ENCODE measurements at places on chromosomes 16 and 17. TPM values are rescaled to one million over a fixed set of nuclear protein-coding genes. Genes with fewer than 3 reads are reported as not detected.
A peak's percentile ranks its signal among the peaks of the same experiment; 100 is the strongest.

CDH3 gene
- 4.9 TPM for total RNA-seq

- H3K4me3 ChIP-seq, result no peak overlapping the region
- no peaks in the 10 kb centered on the region for H3K36me3 ChIP-seq
- no peaks in the 10 kb centered on the region for H3K27me3 ChIP-seq
- no peak for DNase-seq
Measured at GRCh38 chr17:13788385-13788784, 186.7 kb upstream of the HS3ST3A1 start.

ATAD5 gene
- 7.7 TPM for total RNA-seq

DNA sequence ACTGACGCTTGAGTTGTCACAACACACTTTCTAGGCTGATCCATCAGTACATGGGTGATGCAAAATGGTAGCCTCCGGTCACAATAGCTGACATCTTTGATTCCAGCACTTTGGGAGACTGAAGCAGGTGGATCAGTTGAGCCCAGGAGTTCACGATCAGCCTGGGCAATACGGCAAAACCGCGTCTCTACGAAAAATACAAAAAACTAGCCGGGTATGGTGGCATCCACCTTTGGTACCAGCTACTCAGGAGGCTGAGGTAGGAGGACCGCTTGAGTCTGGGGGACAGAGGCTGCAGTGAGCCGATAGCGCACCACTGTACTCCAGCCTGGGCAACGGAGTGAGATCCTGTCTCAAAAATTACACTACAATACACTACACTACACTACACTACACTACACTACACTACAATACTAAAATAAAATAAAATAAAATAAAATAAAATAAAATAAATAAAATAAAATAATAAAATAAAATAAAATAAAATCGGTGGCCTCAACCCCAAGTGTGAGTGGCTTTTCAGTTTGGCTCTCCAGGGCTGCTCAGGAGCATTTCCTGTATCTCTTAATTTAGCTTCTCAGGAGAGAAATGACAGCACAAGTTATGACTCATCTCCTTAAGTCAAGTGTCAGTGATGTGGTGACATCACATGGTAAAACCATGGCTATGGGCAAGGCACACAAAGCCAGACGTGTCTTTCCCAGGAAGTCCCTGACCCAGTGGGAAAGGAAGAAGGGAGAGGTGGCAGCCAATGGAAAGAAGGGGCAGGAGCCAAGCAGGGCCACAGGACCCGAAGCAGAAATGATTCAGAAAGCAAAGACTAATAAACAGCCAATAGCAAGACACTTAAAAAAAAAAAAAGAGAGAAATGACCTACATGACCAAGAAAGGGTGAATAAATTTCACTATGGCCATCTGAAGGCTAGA lies 75.3 kb upstream of the TBC1D3K start:
- H3K27ac ChIP-seq, result no peak overlapping the region
- no peaks in the 10 kb centered on the region for H3K36me3 ChIP-seq
- H3K27me3 ChIP-seq, result no peaks in the 10 kb centered on the region
- peaks cover 12% of the 10 kb centered on the region for H3K4me1 ChIP-seq
- peak; percentile 69 for DNase-seq

- H3K27me3 ChIP-seq, result no peaks in the 10 kb centered on the region
- H3K4me1 ChIP-seq, result peaks cover 15% of the 10 kb centered on the region
- H3K4me3 ChIP-seq, result peak overlapping the region; percentile 3
- H3K27ac ChIP-seq, result peak overlapping the region; percentile 8
Measured at GRCh38 chr17:1347589-1348323, 52.3 kb downstream of the YWHAE start.

DNA sequence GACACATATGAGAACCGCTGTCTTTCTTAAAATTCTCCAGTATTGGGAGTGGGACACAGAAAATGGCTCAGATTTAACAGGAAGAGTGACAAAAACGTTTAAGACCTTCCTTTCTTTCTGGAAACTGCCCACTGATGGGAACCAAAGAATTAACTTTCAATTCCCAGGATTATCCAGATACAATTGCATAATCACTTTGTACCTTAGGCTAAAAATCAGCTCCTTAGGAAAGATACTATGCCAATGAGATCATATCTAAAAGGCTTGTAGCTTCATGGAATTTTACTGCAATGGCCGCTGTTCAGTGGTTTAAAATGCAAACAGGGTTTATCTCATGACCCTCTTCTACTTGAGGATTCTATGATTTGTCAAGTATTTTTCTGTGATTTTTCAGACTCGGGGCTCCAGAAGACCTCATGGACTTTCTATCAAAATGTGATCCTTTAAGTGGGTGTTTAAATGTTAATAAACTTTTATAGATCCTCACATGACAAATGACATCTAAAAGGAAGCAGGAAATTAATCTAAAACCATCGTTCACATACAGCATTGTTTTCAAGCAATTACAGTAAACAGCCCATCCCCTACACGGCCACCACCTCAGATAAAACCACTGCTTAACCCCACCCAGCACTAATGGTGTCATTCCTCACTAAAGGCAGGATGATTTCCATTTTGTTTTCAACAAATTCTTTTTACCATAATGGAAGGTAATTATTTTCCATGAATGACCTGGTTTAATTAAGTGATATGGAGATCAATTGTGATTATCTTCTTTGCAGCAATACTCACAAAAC lies 31.6 kb upstream of the ERN1 start:
- no peak for DNase-seq
- no peak overlapping the region for H3K4me3 ChIP-seq
- H3K4me1 ChIP-seq, result no peaks in the 10 kb centered on the region
- no peaks in the 10 kb centered on the region for H3K36me3 ChIP-seq
- no peaks in the 10 kb centered on the region for H3K27me3 ChIP-seq
- no peak overlapping the region for H3K27ac ChIP-seq
